ENCODE measurements at places on chromosomes 13 and 19.

DNA sequence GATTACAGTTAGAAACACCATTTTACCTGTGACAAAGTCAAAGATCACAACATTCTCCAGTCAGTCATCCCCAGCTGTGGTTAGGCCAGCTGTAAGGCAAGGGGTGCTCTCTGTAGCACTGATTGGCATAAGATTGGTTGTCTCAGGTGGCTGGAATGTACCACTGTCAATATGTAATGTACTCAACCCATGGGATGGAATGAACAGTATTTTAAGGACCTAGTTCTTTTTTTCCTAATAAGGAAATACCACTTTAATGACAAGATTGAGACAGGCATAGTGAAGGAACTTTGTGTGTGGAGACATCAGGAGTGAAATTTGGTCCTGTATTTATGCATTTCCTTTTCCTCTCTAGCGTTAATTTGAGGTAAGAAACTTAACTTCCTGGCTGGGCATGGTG, 310.7 kb downstream of the ITGBL1 start:
- DNase-seq = no peak

DNA sequence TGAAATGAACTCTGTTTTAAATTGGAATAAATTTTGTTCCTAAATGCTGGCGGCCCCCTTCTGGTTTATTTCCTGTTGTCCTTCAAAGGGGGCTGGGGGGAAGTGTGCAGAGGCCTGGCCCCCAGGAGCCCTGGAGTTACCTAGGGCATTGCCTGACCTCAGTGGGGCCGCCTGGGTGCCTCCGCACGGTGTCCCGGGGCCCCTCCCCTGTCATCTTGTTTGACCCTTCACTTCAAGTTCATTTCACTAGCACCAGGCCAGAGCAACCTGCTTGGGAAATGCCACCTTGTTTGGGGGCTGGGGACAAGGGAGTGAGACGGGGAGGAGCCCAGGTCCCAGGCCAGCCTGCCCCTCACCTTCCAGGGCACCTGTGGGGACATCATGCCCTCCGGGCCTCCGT, 11.9 kb upstream of the GNA15 start:
- no peak for DNase-seq

- DNase-seq = peak; percentile 82
Measured at GRCh38 chr19:58581227-58582141, 8.3 kb upstream of the MZF1 start.

DNA sequence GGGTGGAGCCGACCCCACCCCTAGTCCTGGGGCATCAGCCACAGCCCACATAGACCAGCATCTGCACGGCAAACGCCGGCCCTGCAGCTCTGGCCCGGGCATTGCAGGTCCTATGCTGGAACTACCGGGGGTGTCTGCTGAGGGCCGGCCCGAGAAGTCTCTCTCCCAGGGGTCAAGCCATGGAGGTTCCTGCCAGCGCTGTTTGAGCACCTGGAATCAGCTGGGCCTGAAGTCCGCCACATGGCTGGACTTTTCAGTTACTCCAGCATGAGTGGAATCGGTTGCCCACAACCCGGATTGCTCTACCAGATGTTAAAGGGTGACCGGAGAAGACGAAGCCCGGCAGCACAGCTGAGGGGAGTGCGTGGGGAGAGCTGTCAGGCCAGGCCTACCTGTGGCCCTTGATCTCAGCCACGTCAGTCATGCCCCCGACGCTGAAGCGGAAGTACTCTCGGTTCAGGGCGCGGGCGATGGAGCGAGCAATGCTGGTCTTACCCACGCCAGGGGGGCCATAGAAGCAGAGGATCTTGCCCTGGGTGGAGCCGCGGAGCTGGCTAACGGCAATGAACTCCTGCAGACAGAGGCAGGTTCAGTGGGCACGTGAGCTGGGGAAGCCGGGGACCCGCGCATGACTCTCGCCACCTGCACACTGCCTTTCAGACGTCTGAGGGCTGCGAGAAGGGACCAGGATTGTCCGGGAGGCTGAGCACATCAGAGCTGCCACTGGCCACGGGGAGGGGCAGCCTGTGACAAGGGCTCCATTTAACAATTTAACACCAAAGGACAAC, 8.7 kb downstream of the RPL36 start:
- no peak for DNase-seq

GRCh38 chr13:31452525-31452924, 252.8 kb downstream of the B3GLCT start:
- no peak for DNase-seq

DNA sequence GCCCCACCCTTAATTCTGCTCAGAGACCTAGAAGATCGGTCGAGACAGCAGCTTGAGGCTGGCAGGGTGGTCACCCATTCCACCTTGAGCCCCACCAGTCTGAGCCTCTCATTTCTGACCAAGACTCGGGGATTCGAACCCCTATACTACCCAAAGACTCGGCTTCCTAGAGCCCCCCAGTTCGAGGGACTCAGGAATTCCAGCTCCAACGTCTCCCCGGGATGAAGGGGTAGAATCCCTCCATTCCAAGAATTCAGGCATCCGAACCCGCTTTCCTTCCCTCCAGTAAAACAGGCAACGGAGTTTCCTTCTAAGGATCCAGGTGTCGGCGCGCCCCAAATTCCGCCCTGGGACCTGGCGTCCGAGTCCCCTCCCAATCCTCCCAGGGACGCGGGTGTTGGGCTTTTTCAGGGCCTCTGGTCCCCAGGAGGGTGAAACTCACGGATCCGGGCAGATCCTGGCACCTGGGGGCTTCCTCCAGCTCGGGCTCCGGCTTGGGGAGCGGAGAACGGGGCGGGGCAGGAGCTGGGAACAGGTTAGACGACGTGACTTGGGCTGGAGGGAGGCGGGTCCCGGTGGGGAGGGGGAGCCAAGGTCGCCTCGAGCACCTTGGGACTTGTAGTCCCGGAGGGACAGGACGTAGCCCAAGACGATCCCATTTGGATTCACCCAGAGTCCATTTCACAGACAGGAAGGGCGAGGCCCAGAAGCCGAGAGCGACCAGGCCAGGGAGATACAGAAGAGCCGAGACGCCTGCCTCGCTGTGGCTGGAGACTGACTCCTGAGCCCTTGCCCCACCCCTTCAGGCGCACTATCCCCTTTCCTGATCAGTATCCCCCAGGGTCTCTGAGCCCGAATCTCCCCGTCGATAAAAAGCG, at the start of gene PPP1R13L:
TSS of gene PPP1R13L (minus strand) at position 513 of the 878 bp plus-strand sequence. CDS start 6,751 bp downstream, outside the sequence.
- no peak for DNase-seq

GRCh38 chr19:53333066-53333462, 485 bp upstream of the ZNF845 start:
- no peak for DNase-seq

DNA sequence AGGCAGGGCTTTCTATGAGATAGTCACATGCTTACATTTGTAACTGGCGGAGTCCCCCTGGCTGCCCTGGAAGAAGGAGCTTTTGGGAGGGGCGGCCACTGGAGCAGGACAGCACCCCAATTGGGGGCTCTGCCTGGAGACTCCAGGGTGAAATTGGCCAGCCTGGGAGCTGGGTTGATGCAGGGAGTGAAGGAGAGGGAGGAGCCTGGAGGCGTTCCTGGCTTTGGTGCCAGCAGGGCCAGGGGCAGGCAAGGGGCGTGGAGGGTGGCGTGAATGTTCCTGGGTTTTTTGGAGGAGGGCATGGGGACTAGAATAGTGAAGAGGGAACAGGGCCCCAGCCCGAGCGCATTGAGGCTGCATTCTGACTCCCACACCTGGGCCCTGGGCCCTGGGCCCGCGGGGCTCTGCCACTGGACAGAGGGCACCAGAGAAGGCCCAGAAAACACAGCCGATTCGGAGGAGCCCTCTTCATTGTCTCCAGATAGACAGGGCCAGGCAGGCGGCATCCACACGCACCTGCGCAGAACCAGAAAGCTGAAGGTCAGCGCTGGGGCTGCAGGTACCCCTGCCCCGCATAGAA, 29.5 kb downstream of the COMP start:
- DNase-seq = no peak

- no peak for DNase-seq
Measured at GRCh38 chr13:28340272-28340793, 154.6 kb downstream of the FLT1 start.

DNA sequence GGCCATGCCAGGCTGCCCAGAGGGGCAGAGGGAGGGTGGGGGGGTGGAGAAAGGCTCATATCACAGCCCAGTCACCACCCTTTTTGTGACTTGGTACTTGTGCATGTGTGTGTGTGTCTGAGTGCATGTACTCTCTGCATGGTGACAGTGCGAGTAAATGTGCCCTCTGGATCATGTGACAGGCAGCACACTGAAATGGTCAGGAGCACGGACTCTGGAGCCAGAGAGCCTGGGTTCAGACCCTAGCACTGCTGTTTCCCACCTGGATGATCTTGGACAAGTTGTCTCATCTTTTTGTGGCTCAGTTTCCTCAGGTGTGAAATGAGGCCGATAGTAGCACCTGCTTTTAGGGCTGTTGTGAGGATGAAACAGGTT, 2.0 kb downstream of the CIC start:
- DNase-seq = no peak

DNA sequence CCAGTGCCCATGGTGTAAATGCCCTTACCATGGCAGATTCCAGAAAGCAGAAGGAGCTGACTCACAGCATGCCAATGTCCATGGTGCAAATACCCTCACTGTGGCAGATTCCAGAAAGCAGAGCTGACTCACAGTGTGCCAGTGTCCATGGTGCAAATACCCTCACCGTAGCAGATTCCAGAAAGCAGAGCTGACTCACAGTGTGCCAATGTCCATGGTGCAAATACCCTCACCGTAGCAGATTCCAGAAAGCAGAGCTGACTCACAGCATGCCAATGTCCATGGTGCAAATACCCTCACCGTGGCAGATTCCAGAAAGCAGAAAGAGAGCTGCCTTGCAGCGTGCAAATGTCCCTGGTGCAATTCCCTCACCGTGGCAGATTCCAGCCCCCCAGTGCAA, 163.8 kb upstream of the SOX1 start:
- DNase-seq = no peak

- DNase-seq = no peak
Measured at GRCh38 chr19:11506101-11506555, 489 bp upstream of the ZNF653 start.

DNA sequence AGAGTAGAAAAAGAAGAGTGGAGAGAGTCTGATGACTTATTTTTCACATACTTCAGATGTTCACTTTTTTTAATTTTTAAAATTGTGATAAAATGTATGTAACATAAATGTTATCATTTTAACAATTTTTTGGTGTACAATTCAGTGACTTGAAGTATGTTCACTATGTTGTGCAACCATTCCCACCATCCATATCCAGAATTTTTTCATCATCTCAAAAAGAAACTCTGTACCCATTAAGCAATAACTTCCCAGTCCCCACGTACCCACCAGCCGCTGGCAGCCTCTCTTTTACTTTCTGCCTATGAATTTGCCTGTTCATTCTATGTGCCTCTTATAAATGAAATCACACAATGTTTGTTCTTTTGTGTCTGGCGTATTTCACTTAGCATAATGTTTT, 43.3 kb downstream of the SKA3 start:
- DNase-seq = no peak

DNA sequence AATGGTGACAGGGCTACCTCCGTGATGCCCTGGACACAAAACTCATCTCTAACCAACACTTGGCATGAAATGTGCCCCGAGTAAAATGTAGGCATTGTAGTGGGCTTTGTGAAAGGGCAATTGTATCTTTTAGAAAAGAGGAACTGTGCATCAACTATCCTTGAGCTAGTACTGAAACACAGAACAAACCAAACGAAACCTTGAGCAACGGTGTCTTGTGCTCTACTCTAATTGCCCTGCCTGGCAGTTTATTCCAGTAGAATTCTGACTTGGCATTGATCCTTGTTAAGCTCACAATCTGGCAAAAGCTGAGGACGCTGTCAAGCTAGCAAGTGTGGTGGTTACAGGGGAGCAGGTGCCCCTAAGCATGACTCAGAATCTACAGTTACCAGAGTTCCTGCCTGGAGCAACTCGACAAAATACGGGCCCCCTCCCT, 707.1 kb upstream of the SPRY2 start:
- no peak for DNase-seq

DNA sequence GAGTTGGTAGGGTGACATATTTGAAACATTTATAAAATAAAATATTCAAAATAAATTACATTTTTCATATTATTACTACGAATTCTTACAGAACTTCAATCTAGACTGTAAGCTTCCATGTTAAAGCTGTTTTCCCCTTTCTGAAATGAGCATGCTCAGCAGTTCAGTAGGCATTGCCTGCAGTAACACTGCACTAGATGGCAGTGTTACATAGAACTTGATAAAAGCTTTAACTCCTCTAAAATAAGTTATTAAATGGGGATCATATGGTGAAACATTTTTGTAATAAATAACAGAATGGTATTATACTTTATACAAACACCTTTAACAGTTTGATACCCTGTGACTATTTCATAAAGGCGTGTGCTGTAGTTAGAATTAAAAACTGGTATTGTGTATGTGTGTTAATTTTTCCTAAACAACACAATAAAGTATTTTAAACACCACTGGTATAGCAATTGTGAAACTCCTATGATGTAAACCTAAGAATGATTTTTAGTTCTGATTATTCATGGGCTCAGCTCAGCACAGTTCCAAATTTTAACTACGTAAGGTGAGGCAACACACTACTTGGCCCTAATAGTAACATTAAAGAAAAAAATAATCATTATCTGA, 11.6 kb upstream of the GPR18 start:
- no peak for DNase-seq

DNA sequence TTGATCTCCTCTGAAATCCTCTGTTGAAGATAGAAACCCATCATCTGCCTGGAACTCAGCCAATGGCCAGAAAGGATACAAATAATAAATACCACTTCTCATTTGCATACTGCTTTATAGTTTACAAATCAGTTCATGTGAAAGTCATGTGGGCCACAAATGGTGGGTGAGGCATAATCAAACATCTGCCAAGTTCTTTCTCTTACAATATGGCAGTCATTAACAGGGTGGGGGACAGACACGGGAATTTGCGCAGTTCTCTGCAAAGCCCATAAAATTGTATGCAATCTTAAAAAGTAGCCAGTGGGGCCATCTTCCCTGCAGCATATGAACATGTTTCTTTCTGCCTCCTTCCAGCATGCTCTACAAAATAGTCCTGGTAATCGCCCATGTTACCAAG, 59.6 kb downstream of the NUFIP1 start:
- DNase-seq = no peak

Measured in stimulated activated CD4-positive, alpha-beta T cell treated with anti-CD3 and anti-CD28 coated beads, Interleukin-15, amount 100 ng/mL, for 1 hour (primary cell).